ENCODE measurements at places on chromosomes 1 and 21. TPM values are rescaled to one million over a fixed set of nuclear protein-coding genes. Genes with fewer than 3 reads are reported as not detected.

Gene ODF2L
- total RNA-seq, result 122 TPM

Gene EVA1B
- 6.2 TPM for total RNA-seq

GRCh38 chr1:228809621-228810394, 74.5 kb downstream of the RHOU start:
- H3K36me3 ChIP-seq, result no peaks in the 10 kb centered on the region
- no peak for DNase-seq
- H3K27ac ChIP-seq, result no peak overlapping the region
- H3K4me3 ChIP-seq, result no peak overlapping the region

GRCh38 chr1:14606632-14607031, 8.1 kb downstream of the KAZN start:
- H3K27ac ChIP-seq, result no peak overlapping the region
- no peak overlapping the region for H3K4me3 ChIP-seq
- no peaks in the 10 kb centered on the region for H3K36me3 ChIP-seq
- H3K4me1 ChIP-seq, result no peaks in the 10 kb centered on the region
- DNase-seq, result no peak

- no peak for DNase-seq
- no peak overlapping the region for H3K27ac ChIP-seq
- no peaks in the 10 kb centered on the region for H3K4me1 ChIP-seq
- H3K27me3 ChIP-seq, result peaks cover 53% of the 10 kb centered on the region
- H3K36me3 ChIP-seq, result no peaks in the 10 kb centered on the region
- H3K4me3 ChIP-seq, result no peak overlapping the region
Observed at GRCh38 chr1:119662034-119662437, 14.0 kb upstream of the ZNF697 start.
